ENCODE measurements at places on chromosomes 1 and 21.

GRCh38 chr1:32318127-32318869 lies 17.7 kb downstream of the MARCKSL1 start:
- DNase-seq: no peak

DNA sequence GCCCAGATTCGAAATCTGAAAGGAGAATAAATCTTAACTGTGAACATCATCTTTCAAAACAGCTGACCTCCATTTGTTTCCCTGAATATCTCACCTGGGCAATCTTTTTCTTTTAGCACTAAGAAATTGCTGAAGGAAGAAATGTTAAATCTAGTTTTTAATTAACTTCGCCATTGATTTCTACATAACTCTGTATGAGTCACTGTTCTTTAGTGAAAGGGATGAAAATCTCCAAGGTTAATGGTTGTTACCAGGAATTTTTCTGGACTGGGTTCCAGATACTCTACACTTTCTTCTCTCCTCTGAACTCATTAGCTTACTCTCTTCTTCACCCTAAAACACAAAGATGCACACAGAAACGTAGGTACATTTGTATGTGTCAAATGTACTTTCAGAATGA lies 235.7 kb downstream of the BACH1 start:
- DNase-seq: no peak

GRCh38 chr1:155691992-155692528 lies 3.2 kb downstream of the DAP3 start:
- DNase-seq: no peak

DNA sequence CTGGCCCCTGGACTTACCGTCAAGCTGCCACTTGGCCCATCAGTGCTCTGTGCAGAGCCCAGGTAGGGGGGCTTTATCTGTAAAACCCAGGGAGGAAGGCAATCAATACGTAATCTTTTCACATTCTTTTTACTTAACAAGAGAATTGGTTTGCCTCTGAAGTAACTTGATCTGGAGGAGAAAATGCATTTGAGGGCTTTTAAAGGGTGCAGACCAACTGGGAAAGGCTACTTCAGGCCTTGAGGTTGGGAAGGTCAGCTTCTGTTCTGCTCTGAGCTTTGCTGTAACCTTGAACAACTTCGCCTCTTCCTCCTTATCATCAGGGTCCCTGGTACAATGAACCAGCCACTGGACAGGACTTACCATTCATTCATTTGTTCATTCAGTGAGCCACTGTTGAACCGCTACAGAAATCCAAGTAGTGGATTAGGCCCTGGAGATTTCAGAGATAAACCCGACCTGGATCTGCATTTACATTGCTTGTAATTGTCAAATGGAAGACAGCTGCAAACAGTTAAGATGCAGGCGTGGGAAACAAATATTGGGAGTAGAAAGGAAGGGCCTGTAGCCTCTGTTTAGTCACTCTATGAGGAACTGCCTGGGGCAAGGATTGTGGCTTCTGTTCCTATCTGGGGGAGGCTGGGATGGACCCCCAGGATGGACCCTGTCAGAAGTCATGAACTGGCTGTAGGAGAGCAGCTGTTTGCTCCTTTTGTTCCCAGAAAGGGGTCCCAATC lies 90.9 kb downstream of the MAN1C1 start:
- no peak for DNase-seq

- no peak for DNase-seq
Measured at GRCh38 chr1:150572918-150573647, 6.3 kb downstream of the MCL1 start.

DNA sequence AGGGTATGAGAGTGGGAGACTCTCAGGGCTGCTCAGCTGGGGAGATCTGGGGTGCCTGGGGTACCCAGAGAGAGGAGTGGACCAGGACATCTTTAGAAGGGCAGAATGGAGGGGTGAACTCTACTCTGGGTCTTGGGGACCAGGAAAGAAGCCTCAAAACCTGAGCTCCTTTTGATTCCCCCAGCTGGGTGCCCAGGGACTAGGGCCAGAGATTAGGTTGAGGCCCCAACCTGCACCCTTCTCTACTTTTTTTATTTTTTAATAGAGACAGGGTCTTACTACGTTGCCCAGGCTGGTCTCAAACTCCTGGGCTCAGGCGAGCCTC lies 1.9 kb downstream of the PDZK1IP1 start:
- DNase-seq: no peak

- DNase-seq: no peak
Measured at GRCh38 chr1:209505044-209505443, 78.5 kb upstream of the CAMK1G start.

- no peak for DNase-seq
Measured at GRCh38 chr1:204716660-204717059, 31.1 kb upstream of the LRRN2 start.

GRCh38 chr1:183968386-183968785 lies 69.1 kb downstream of the COLGALT2 start:
- no peak for DNase-seq

- no peak for DNase-seq
Measured at GRCh38 chr1:200206340-200206739, 178.8 kb downstream of the NR5A2 start.

GRCh38 chr1:26483980-26484379 lies 11.7 kb downstream of the HMGN2 start:
- DNase-seq: no peak
